Skin of body (tissue), 3 donors: ENCODE measurements at places on chromosomes 3 and 15. TPM values are rescaled to one million over a fixed set of nuclear protein-coding genes. Genes with fewer than 3 reads are reported as not detected.

Gene MASP1
- 26.5 TPM for total RNA-seq

Gene STARD5
- total RNA-seq = 17.9 TPM

Gene CD200R1L
- total RNA-seq = not detected

Gene RASGRP1
- 4.5 TPM for total RNA-seq

Gene RBP2
- total RNA-seq = not detected

Gene GNAI2
- total RNA-seq = 102 TPM

Gene RHCG
- 13.3 TPM for total RNA-seq

Gene VWA5B2
- 0.10 TPM for total RNA-seq

Gene EIF2B5
- 28.7 TPM for total RNA-seq
